Mucosa of gallbladder (tissue), 1 donor: ENCODE measurements at places on chromosomes 2 and 18.
A peak's percentile ranks its signal among the peaks of the same experiment; 100 is the strongest.

GRCh38 chr18:44871771-44872170 lies 191.1 kb downstream of the SETBP1 start:
- DNase-seq, result no peak

DNA sequence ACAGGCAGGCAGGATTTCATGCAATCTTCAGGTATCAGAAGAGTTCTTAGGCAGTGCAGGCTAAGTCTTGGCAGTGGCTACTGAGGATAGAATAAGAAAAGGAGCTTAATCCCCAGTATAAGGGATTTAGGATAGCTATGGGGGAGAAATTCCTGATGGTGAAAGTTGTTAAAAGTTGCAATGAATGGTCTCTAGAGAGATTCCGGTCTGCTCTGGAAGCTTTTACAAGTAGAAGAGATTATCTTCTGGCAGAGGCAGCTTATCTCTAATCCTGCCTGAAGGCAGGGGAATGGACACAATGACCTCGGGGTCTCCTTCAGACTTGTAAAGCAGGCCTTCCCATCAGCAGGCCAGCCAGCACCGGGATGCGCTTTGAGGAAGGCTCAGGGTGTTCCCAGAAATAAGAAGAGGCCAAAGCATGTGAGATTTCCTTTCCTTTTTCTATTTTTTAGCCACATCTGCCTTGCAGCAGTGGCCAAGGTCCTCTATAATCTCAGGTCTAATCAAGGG lies 253.9 kb upstream of the KLHL29 start:
- DNase-seq, result no peak

DNA sequence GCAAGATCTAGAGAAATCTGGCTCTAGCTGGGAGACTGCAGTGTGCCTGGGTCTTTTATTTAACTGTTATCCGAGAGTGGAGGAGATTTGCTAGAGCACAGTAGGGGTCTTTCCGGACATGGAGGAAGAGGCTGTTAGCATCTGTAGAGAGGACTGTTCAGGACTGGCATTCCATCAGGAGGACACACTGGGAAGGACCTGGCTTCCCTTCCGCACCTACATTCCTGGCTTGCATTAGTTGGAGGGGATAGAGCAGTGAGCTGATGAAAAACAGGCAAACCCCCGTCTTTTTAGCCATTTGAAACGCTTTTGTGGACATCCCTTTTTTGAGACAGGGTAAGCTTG lies 874 bp upstream of the PIEZO2 start:
- DNase-seq, result no peak

DNA sequence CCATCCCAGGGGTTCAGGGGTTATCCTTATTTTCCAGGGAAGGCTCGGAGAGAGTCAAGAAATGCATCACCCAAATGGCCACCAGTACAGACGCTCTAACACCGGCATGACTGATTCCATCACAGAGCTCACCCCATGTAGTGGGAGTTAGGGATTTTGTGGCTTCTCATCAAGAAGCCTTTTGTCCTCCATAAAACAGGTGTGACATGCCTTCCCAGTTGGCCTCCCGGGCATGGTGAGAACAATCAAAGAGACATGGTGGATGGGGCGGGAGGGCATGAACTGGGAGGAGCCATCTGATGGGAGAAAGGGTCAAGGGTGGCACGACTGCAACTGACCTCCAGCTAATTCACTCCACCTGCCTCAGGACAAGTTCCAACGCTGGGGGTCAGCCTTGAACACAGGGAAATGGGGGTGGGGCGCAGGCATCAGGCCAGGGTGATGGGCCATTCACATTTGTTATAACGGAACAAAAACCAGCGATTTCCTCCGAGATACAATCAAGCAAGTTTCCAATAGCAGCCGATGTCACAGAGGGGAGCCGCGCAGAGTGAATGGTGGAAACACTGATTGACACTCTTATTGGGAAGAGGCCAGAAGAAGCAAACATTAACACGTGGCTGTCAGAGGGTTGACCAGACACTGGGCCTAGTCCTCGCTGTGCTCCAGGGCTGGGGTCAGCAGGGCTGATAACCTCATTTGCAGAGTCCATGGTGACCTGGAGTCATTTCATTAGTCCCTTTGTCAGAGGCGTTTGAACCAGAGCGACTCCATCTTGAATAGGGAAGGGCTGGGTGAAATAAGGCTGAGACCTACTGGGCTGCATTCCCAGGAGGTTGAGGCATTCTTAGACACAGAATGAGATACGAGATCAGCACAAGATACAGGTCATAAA lies 80.5 kb upstream of the HPCAL1 start:
- no peak for DNase-seq

GRCh38 chr2:69993708-69994107 lies 32.3 kb upstream of the ASPRV1 start:
- no peak for DNase-seq

DNA sequence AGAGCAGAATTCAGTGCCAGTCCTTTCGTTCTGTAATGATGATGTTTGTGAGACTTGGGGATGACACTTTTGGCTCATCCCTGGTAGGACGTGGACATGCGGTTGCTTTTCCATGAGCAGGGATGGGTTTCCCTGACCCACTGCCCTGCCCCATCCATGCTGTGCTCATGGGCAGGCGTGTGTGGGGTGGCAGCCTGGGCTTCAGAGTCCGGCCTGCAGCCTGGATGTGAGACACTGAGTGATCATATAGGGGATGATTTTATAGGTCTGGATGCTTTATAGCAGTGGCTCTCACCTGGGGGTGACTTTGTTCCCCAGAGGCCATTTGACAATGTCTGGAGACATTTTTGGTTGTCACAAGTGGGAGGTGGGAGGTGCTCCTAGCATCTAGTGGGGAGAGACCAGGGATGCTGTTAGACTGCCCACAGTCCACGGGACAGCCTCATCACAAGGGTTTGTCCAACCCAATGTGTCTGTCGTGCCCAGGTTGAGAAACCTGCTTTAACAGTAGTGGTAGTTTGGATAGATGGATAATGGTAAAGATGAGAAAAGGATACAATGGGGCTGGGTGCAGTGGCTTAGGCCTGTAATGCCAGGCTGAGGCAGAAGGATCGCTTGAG lies 38.9 kb downstream of the LDLRAD4 start:
- no peak for DNase-seq

DNA sequence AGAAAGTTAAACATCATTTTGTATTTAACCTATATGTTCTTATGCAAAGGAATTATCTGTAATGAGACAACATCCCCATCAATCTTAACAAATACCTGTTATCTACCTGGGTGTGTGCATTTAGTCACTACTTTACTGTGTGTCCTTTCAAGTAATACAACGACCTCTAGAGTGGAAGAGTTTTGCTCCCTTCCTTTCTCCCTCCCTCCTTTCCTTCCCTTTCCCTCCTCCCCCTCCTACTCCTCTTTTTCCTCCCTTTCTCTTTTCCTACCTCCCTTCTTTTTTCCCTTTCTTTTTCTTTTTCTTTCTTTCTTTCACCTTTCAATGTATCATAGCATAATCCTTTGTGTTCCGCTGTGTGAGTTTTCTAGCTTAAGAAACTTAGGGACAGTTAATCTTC lies 532.3 kb downstream of the SLC4A3 start:
- no peak for DNase-seq

GRCh38 chr2:56239437-56239836 lies 55.6 kb downstream of the CCDC85A start:
- DNase-seq, result no peak

DNA sequence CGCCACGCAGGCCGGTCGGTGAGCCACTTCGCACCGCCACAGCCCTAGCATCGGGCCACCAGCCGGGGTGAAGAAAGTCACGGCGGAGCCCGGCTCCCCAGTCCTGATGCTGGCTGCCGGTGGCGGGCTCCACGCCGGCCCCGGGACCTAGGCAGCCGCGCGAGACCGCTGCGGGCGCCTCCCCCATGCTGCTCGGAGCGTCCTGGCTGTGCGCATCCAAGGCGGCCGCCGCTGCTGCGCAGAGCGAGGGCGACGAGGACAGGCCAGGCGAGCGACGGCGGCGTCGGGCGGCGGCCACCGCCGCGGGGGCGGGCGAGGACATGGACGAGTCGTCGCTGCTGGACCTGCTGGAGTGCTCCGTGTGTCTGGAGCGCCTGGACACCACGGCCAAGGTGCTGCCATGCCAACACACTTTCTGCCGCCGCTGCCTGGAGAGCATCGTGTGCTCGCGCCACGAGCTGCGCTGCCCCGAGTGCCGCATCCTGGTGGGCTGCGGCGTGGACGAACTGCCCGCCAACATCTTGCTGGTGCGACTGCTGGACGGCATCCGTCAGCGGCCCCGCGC lies 433 bp downstream of the SH3RF3 start:
- no peak for DNase-seq

DNA sequence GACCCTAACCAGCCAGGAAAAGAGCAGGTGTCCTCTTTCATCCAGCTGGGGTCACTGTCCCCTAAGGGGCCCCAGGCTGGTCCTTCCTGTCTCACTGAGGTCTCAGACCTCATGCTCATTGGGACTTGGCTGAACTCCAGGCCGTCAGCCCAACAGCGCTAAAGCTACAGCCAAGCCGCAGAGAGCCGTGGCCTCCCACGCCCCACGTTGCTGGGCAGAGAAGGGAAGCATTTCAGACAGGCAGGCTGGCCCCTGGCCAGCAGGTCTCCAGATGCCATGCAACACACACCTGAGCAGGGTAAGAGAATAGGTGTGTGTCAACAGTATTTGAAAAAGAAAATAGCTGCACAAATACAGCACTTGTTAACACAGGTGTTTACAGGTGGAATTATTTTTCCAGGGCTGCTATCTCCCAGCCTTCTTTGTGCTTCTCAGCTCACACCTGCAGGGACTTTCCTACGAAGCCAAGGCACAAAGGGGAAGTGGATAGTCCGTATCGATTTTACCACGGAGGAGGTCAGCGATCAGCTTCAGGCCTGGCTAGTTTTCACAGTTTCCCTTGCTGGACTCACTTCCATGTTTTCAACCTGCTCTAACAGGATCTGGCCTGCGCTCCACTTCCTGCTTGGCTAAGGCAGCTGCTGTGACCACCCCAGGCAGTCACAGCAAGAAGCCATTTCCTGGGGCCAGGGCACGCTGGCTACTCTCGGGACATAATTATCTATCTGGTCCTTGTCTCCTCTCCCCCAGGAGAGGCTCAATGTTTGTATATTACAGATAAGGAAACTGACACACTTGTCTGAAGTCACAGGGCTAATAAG lies 156.1 kb upstream of the ID2 start:
- peak; percentile 88 for DNase-seq

DNA sequence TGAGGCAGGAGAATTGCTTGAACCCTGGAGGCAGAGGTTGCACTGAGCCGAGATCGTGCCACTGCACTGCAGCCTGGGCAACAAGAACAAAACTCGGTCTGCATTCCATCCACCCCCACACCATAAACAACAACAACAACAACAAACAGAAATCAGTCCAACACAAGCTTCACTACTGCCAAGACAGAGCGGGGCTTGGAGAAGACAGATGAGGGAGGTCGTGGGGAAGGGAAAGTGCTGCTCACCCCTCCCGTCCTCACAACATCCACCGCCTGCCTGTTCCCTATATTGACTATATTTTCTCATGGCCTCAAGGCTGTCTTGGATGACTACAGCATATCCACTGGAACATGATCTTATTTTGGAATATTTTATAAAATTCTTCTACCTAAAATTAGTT lies 137.6 kb upstream of the TTC39C start:
- DNase-seq, result no peak

- DNase-seq, result no peak
Observed at GRCh38 chr2:71877636-71878035, 270.0 kb downstream of the CYP26B1 start.

GRCh38 chr2:16656784-16657391 lies 8.7 kb downstream of the CYRIA start:
- DNase-seq, result peak; percentile 28

DNA sequence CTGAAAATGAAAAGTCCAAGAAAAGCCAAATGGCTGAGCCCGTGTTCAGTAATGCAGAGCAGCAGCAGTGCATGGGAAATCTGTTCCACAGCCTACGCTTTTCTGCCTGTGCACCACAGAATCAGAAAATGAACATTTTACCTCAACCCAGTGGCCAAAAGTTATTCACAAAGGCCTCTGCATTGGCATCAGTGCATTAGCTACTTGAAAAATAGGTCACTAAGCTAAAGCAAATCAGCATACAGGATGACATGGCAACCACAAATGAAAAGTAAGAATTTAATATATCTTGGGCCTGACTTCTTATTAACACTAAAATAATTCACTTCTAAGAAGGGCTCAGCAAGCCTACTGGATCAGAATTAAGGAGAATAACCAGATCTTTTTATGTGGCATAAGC lies 1145.3 kb upstream of the CHAC2 start:
- DNase-seq, result no peak

GRCh38 chr2:26969077-26969844 lies 1.2 kb upstream of the MAPRE3 start:
- no peak for DNase-seq

GRCh38 chr18:1658908-1659566 lies 754.4 kb downstream of the ADCYAP1 start:
- DNase-seq, result no peak

- DNase-seq, result peak; percentile 3
Observed at GRCh38 chr2:72994991-72995380, 76.5 kb downstream of the SFXN5 start.

- DNase-seq, result no peak
Observed at GRCh38 chr2:235225261-235225660, 268.6 kb upstream of the AGAP1 start.

DNA sequence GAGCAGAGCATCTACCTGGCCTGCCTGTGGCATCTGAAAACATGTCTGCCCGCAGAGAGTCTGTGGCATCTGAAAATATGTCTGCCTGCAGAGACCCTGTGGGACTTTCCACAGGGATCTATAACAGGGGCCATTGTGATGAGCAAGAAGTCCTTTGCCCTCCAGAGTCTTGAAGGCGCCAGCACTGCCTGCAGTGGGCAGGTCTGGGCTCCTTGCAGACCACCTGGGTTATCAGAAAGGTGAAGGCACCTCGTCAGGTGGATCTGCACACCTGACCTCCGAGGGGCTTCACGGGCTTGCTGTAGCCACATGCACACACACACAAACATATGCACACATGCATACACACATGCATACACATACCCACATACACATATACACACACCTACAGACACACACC lies 189.5 kb upstream of the HDAC4 start:
- no peak for DNase-seq

GRCh38 chr18:40607542-40608148 lies 1347.4 kb upstream of the PIK3C3 start:
- DNase-seq, result no peak

- no peak for DNase-seq
Observed at GRCh38 chr2:240635998-240636547, 10.8 kb downstream of the GPR35 start.

DNA sequence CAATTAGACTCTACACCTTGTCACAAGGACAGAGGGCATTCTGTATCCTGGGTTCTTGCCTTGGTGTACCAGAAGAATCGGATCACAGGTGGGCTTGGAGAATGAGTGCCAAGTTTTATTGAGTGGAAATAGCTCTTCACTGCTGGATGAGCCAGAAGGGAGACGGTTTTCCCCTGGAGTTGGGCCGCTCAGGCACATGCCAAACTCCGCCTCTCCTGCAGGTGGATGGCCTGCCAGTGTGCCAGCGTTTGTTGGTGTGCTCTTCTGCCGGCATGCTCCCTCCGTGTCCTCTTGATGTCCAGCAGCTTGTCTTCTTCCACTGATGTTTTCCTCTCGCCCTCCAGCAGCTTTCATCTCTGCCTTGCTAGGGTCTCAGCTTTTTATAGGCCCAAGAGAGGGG lies 115.5 kb upstream of the RAB27B start:
- DNase-seq, result no peak
